Endothelial cell of umbilical vein (primary cell): ENCODE measurements at places on chromosomes 2 and 18. TPM values are rescaled to one million over a fixed set of nuclear protein-coding genes. Genes with fewer than 3 reads are reported as not detected.
A peak's percentile ranks its signal among the peaks of the same experiment; 100 is the strongest.

DNA sequence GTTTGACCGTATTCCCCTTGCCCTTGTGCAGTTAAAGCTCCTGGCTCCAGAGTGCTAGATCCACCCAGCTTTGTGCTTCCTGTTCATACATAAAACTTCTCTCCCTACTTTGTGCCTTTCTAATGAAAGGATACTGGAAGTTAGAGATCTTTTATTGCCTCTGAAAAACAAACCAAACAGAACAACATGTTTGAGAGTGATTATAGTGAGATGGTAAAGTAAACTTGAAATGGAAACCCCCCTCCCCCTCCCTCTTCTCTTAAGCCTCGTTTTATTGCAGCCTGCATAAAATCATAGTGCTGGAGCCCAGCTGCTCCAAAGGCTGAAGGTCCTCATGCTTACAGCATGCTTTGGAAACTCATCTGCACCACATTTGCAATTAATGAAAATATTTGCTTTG, 125.1 kb downstream of the TANC1 start:
- DNase-seq = peak; percentile 56

DNA sequence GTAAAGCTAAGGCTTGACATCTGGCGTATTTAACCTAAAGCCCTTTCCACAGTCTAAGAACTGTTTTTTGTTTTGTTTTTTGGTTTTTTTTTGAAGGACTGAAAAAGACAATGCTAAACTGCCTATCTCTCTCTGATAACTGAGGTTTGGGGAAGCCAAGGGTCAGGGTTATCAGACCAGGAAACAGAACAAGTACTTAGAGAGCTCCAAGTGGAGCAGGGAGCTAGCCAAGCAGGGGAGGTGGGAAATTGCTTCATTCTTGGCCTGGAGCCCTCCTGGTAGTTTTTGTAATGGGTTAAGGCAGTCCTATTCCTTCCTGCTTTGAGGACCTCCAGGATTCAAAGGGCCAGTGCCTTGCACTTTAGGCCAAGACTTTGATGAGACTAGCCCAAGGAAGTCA, 154.3 kb upstream of the LTBP1 start:
- DNase-seq = peak; percentile 95

DNA sequence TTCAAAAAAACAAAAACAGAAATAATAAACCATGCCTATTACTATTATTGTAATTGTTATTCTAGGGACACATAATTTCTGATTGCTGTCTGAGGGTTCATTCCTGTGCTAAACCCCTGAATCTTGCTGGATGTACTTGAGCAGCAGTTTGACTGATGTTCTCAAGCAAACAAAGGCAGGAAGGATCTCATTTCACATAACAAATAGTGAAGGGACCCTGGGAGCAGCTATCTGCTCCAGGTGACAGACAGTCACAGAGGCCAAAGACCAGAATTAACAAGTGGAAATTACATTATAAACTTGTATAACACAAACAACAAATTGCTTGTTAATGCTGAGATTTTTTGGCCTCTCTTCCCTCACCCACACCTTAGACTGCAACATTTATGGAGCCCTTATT, 284.2 kb downstream of the THSD7B start:
- DNase-seq = no peak

DNA sequence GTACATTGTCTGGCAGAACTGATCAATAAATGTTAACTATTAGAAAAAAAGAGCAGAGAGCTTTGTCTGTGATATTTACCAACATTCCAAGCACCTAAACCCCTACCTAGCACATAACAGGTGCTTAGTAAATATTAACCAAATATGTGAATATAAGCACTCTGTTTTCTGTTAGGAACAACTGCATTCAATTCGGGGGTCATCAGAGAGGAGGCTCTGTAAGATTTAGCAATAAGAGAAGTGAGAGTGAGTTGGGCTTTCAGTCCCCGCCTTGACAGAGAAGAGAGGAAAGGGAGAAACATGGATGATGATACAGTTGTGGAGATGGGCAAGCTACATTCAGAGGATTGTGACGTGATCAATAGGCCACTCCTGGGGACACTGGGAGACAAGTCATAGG, 47.7 kb downstream of the MYOM1 start:
- DNase-seq = no peak

GRCh38 chr2:172177581-172177980, 74.9 kb upstream of the DLX2 start:
- DNase-seq = no peak

DNA sequence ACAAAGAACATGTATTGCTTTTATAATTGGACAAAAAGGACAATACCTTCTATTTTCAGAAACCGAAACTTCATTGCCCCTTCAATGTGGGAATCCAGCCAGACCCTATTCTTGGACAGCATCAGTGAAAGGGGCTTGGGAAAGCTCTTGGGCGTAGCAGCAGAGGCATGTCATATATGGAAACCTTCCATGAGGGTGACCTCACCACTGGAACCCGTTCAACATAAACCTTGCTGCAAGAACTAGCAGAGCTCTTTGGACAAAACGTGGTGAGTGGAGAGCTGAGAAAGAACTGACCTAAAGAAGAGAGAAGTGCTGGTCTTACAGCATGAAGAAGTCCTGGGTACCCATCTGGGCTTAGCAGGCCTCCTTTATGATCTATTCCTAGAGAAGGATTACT, 22.7 kb upstream of the ACTG2 start:
- DNase-seq = peak; percentile 50

GRCh38 chr2:218166791-218167190, at the start of gene CXCR1:
CXCR1 (minus strand) TSS chr2:218166962; CDS start chr2:218165211, 1,751 bp downstream.
- no peak for DNase-seq

DNA sequence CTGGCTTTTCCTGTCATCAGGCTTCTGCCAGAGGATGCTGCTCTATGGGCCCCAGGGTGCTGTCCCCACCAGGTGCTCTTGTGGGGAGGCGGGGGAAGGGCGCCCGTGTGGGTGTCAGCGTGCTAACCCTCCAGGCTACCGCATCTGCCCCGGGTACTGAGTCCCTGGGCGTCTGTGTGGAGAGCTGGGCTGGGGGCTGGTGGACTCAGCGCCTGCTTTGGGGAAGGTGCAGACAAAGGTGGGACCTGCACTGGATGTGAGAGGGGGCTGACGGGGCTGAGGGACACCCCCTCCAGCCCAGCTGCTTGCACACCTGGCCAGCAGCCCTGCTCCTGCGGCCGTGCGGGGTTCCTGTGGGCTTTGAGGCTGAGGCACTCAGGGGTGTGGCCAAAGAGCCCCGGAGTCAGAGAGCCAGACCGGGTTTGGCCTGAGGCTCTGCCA, 120.7 kb upstream of the PXDN start:
- no peak for DNase-seq

GRCh38 chr2:63378589-63378988, 209.7 kb downstream of the WDPCP start:
- DNase-seq = no peak

DNA sequence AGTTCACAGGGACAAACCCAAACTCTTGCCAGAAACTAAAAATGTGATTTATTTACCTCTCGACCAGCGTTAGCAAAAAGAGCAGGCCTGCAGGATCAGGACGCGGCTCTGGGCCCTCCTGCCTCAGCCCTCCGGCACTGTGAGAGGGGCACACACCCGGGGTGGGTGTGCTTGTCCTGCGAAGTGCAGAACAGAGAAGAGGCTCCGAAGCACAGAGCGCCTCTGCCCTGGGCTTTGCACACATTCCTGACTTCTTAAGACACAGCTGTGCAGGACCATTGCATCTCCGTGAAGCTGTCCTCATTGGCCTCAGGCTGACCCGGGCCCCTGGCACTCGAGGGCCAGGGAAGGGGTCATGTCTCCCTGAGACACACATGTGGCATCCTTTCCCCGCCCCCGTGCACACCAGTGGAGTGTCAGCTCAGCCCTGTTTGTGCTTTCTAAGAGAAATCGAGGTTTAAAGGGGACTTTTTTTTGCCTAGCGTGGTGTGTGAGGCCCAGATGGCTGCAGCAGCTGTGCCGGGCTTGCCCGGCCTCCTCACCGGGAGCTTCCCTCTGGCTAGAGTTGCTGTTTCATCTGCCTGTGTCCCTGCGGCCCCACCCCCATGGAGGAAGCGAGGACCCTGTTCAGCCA, 9.9 kb upstream of the NFATC1 start:
- no peak for DNase-seq

The PLA2R1 gene
- polyA plus RNA-seq = 6.2 and 6.9 TPM in 2 replicates

The PRKRA gene
- 25.8 and 31.0 TPM in 2 replicates for polyA plus RNA-seq

The PRSS56 gene
- polyA plus RNA-seq = not detected in 2 replicates

The AGXT gene
- not detected in 2 replicates for polyA plus RNA-seq

The POTEI gene
- 0.10 TPM in 2 replicates for polyA plus RNA-seq

The GALNT5 gene
- polyA plus RNA-seq = not detected in 2 replicates

The ITGB6 gene
- 0.03 and 0.05 TPM in 2 replicates for polyA plus RNA-seq

The G6PC2 gene
- not detected in 2 replicates for polyA plus RNA-seq

The LYPD6B gene
- not detected in 2 replicates for polyA plus RNA-seq

The FAP gene
- 0.96 and 1.1 TPM in 2 replicates for polyA plus RNA-seq

The DQX1 gene
- 0.03 and 0.06 TPM in 2 replicates for polyA plus RNA-seq

The MOGAT1 gene
- polyA plus RNA-seq = not detected in 2 replicates
